Stimulated activated CD8-positive, alpha-beta memory T cell treated with anti-CD3 and anti-CD28 coated beads, Interleukin-4, amount 100 ng/mL, for 48 hours (primary cell): ENCODE measurements at places on chromosomes 3 and 15.

DNA sequence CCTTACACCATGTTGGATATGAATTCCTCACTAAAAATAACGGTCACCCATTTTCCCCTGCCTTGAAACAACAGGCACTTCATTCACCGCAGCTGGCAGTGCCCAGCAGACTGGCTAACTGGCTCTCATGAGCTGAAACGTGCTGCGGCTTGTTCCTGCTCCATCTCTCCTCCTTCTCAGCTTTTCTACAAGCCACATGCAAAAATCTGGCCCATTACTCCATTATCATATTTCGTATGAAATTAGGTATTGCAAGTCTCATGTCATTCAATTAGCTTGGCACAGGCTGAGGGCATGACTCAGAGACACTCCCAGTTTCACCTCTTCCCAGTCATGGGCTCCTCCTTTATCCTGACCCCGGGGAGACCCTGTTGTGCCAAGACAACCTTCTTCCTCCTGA lies 60.0 kb downstream of the MAGEF1 start:
- no peak for DNase-seq

- peak; percentile 79 for DNase-seq
Measured at GRCh38 chr15:38688761-38689160, 124.1 kb upstream of the RASGRP1 start.

DNA sequence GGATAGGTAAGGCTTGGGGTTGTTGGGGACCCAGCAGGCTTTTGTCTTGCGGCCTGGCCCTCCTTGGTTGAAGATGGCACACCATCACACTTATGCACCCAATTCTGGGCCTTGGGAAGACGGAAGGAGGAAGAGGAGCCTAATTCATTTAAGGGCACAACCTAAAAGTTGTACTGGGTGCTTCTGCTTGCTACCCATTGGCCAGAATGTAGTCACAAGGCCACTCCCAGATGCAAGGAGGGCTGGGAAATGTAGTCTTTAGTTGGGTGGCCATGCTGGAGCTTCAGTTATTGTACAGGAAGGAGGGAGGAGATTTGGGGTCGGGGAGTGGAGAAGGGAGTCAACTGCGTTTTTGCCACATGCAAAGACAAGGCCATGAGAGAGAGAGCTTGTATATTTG lies 109.2 kb downstream of the TMEM266 start:
- no peak for DNase-seq

- DNase-seq, result no peak
Measured at GRCh38 chr3:60552581-60552980, 698.7 kb downstream of the FHIT start.

GRCh38 chr3:69876073-69876472 lies 123.5 kb upstream of the SAMMSON start:
- DNase-seq, result no peak

GRCh38 chr15:76062286-76062685 lies 2.5 kb downstream of the TMEM266 start:
- no peak for DNase-seq

GRCh38 chr15:77010312-77010686 lies 15.4 kb downstream of the PSTPIP1 start:
- no peak for DNase-seq

DNA sequence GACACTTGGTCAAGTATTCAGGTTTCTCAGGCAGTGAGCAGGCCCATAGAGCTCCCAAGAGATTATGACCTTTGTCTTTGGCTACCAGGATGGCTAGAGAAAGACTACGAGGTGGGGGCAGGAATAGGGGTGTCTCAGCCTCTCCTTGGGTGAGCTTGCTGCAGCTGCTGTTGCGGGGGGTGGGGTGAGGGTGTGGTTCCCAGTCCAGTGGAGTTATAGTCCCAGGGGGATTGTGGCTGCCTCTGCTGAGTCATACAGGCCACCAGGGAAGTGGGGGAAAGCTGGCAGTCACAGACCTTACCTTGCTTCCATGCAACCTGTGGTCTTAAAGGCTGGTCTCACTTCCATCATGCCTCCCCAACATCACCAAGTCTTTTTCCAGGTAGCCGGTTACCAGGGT lies 31.7 kb downstream of the ATP2C1 start:
- DNase-seq, result no peak

DNA sequence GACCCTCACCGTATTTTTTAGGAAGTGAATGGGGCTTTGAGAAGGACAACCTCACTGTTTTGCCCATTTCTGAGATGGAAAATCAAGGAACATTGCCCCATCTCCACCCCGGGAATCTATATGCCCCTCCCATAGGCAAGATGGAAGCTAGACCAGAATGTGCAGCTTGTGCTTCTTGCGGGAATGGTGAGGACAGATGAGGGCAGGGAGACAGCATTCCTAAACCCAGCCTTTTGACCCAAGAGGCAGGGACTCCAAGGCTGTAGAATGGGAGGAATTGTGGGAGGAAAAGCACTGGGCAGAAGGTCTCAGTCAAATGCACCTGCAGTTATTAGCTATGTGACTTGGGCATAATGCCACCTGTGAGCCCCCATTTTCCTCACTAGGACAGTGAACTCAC lies 66.9 kb downstream of the SMAD3 start:
- no peak for DNase-seq

DNA sequence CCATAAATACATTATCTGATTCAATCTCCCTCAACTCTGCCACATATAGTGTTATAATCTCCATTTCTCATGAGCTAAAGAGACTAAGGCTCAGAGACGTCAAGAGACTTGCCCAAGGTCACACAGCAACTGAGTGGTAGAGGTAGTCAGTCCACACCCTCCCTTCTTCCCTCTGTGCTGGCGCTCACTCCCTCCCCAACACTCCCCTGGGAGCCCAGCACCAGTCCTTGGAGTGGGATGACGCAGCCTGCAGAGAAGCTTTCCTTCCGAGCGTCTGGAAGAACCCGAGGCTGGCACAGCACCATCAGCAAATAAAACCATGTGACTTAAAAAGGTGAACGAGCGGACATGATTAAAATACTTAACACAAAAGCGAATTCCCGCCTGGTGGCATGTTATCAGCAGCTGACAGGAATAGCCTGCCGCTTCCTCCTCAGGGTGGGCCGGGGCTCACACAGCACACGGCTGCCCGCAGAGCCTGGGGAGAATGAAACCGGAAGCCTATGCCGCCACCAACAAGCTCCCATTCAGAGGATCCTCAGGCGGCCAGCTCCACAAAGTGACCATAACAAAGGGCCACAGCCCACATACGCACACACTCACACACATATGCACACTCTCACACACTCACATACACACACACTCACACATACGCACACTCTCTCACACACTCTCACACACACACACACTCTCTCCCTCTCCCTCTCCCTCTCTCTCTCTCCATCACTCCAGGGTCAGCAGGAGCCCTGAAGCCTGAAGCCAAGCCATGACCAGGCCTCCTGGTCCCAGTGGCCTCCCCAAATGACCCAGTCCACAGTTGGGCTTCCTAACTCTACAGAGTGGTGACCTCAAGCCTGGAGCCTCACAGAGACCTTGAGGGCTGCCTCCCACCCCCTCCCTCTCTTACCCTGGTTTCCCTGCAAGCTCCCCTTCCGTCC lies 120.5 kb downstream of the XXYLT1 start:
- DNase-seq, result peak; percentile 47

- DNase-seq, result no peak
Measured at GRCh38 chr15:90924375-90924774, 8.0 kb downstream of the HDDC3 start.

DNA sequence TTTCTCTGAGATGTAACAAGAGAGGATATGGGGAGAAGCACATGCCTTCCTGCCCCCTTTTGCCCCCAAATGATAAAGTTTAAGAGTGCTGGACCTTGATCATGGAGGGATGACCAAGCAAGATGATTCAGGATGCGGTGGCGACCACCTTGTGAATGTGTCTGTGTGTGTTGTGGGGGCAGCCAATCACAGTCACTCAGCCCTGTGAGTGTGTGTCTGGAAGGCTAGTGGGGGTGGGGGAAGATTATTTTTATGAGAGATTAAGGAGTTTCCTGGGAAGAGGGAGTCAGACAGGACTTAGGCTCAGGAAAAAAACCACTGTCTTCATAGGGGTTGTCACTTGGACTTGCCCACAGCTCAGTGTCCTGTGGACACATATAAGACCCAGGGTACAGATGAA lies 57.8 kb upstream of the KY start:
- DNase-seq, result no peak

DNA sequence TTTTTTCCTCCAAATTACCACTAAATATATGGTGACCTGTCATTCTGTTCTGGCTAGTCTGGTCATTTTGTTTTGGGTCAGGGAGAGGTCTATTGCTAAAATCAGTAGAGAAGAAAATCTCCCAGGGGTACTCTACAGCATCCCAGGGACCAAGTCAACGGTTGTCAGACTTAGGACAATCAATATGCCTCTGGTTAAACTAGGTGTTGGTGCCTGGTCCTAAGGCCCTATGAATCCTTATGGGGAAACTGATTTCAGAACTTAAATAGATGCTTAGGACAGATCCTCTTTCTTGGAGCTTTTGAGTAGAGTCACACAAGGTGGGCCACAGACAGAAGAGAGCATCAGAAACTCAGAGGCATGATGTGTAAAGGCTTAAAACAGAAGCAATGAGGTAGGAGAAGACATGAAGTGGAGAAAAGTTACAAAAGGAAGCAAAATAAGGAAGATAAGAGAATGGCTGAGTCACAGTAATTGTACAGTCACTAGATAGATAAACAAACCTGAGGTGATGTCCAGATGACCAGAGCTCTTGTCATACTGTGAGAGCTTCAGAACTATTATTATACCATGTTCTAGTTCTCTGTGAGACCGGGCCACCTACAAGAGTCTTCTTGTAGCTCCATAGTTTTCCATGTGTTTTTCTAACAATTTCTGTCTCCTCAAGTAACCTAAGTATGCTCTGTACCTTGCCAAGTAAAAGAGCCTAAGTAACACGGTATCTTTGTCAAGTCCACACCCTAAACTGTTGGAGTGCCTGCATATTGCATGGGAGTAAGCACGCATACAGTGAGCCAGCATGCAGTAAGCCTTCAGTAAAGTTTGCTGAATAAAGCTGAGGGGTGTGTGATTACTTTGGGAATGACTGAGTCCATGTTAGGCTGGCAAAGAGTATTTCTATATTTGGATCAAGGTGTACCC lies 44.6 kb upstream of the LEKR1 start:
- no peak for DNase-seq

DNA sequence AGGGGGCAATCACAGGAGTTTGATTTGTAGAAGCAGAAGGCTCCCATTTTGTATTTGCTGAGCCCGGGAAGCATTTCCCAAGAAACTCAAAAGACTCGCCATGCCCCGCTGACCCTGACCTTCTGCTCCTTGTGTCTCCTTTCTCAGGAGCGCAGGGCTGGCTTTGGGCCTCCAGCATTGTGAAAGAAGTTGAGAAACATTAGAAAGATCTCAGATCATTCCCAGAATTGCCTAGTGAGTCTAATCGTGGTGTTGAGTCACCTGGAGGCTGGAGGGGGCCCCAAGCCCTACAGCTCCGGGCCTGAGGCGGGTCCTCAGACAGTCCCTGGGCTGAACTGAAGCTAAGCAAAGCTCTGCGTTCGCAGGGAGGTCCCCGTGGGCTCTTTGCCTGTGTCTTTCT lies 10.9 kb upstream of the PIGZ start:
- DNase-seq, result peak; percentile 14

- DNase-seq, result no peak
Measured at GRCh38 chr15:34161329-34161963, 48.5 kb downstream of the KATNBL1 start.

DNA sequence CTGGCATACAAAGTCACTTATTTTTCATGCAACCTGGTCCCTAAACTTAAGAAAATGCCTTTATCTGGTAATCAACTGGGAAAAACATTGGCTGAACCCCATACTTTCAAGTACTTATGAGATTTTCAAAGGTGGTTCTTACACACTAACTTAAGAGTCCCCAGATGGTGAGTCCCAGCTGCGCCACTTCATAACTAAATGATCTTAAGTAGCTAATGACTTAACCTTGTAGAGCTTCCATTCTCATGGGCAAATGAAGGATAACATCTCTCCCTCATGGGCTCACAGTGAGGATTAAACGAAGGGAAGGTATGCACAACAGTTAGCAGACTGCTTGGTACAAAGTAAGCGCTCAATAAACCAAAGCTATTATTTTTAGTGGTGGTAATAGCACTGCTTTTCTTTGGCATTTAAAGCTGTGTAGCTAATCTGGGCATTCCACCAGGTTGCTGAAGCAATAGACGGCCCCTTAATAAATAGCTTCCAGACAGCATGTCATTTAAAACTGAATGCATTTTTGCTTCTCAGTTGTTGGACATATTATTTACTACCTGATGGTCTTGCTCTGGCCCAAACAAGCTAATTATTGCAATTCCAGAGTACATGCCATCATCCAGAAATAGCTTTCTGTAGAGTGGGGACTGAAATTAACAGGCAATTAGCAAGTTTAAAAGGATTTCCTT lies 55.4 kb downstream of the LIPC start:
- DNase-seq, result no peak

DNA sequence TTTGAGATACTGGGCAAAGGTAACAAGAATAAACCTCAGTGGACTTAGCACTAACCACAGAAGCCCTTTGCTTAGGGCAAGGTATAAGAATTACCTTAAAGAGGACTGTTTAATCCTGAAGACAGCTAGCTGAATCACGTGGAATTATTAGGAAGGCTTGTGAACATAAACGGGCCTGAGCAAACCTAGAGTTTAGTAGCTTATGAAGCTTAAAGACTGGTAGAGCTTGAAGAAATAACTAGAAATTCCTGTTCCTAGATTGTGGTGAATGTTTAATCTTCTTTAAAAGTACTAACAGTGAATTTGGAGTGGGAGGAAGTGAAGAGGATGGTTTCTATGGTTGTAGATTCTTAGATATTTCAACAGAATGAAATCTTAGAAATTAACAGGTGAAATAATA lies 428.9 kb upstream of the THRB start:
- no peak for DNase-seq

DNA sequence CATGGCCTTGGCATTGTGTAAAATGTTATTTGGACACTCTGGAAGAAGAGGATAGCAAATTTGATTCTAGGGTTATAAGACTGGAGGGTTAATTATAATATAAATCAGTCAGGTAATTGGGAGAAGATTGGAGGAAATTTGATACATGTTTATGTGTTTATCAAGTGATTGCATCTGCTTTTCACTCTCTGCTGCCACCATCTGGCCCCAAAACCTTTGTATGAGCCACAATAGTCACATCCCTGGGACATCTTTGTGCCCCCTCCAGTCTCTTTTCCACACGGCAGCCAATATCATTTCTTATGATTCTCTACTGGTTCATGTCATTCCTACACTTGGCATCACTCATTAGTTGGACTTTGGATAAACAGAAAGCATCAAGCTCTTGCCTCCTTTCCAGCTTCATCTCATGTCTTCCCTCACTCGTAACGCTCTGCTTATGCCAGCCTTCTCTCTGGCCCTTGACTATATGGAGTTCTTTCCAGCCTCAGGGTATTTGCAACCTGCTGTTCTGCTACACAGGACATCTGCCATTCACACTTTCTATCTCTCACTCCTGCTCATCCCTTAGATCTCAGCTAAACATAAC lies 602.3 kb upstream of the SUCLG2 start:
- peak; percentile 27 for DNase-seq

- no peak for DNase-seq
Measured at GRCh38 chr15:62517541-62517940, 352.5 kb upstream of the C2CD4B start.

GRCh38 chr15:76930831-76931396 lies 635 bp upstream of the RCN2 start:
- DNase-seq, result no peak
